ENCODE measurements at places on chromosomes 4 and X.

- no peak for DNase-seq
Measured at GRCh38 chr4:56160636-56161035, 211.9 kb downstream of the CEP135 start.

DNA sequence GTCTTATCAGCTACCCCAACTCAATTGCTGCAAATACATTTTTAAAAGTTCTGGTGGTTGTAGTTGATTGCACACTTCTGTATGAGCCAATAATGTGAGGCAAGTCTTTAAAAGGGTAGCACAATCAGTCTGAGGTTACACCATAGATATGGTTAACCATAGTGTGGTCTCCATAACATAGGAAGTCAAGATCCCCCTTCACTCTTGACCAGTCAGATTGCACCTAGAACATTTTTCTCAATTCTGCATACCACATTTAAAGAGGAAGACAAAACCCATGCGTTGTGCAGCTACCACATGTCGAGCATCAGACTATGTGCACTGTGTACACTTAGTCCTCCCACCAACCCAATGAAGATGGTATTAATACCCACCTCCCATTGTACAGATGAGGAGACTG lies 26.5 kb upstream of the CYBB start:
- no peak for DNase-seq

- peak; percentile 6 for DNase-seq
Measured at GRCh38 chr4:23171976-23172375, 479.2 kb downstream of the GBA3 start.

- DNase-seq: no peak
Measured at GRCh38 chrX:36214924-36215323, 295.4 kb downstream of the CFAP47 start.

DNA sequence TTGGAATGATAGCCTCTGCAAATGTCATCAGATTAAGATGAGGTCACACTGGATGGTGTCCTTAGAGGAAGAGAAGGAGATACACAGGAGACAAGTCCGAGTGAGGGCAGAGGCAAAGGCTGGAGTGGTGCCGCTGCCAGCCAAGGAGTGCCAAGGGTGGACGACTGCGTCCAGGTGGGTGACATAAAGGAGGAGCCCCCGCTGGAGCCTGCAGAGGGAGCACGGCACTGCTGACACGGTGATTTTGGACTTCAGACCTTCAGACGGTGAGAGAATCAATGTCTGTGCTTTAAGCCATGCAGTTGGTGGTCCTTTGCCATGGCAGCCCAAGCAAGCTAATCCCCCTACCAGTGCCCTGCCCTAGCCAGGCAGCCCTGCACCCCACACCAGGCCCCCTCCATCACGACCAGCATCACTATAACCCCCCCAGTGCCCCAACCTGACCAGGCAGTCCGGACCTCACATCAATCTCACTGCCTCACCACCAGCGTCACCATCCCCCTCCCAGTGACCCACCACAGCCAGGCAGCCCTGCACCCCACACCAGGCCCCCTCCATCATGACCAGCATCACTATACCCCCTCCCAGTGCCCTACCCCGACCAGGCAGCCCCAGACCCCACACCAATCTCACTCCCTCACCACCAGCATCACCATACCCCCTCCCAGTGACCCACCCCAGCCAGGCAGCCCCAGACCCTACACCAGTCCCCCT lies 130.0 kb downstream of the HMX1 start:
- DNase-seq: no peak

GRCh38 chrX:1534301-1535168 lies 2.5 kb downstream of the P2RY8 start:
- no peak for DNase-seq

GRCh38 chrX:128891554-128891953 lies 631.7 kb downstream of the SMARCA1 start:
- DNase-seq: no peak

DNA sequence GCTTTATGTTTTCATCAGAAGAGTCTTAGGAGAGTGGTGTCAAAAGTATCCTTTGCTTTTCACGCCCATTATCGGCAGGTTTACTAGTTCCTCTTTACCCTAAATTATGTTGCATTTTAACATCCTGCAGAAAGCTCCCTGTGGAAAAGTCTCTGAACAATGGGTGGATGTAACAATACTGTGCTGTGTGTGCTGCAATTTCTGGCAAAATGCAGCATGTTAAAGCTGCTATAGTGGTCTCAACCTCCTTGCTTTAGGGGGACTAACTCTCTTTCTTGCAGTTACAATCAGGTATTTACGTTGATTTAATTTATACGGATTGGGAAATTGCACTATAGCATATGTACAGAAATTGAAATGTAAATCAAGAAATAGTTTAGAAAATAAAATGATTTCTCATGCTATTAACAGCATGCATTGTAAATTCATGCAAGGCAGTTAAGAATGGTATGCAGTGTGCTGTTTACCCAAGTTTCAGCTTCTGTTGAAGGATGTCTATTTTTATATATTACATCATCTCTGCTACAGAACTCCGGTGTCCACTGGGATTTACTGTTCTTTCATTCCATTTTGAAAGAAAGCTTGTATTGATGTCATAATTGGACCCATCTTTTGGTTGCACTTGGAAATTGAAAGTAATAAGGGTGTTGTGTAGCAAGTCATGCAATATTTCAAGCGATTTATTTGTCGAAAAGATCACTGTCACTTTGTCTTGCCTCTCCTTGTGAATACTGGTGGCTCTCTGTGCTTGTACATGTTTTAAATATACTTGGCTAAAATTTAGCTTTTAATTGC lies 145.7 kb downstream of the RAPGEF2 start:
- DNase-seq: peak; percentile 35

DNA sequence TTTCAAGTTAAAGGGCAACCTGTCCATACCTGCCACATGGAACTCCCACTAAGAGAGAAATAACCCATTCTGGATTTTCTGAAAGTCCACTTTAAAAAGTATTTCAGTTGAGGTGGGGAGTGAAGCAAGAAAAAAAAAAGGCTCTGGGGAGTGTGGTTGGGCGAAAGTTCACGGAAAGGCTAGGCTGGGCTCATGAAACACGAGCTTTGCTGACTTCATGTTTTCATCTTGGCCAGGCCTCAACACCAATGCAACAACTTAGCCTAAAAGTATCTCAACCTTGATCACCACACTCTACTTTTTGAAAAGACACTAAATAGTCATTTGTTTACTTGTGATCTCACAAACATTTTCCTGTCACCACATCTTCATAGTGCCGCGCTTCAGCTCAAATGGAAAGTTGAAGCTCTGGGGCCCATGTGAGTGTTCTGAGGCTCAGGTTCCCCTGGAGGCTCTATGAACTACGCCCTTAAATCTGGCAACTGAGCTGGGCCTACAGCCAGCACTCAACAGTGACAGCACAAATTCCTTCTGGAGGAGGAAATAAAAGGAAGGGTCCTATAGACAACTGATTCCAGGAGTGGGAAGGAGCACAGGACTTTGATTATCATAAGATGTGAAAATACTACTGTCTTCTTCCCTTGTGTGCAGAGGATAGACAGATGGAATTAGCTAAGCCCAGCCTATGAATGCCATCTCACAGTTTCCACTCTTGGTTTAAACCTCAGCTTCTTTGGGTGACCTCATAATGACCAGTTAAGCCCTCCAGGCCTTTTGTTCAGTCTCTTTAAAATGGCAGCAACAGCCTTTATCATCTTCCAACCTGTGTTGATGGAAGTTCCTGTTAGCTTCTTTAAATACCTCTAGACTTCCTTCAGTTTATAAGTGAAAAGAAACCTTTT lies 5.1 kb downstream of the CD40LG start:
- DNase-seq: no peak

GRCh38 chrX:31435592-31435991 lies 363.8 kb upstream of the FTHL17 start:
- no peak for DNase-seq

All from GM04503 (cell line).